GM23248 (cell line): ENCODE measurements at places on chromosomes 5 and 9.
A peak's percentile ranks its signal among the peaks of the same experiment; 100 is the strongest.

- H3K4me1 ChIP-seq = peaks cover 42% of the 10 kb centered on the region
- no peak overlapping the region for H3K27ac ChIP-seq
- H3K4me3 ChIP-seq = no peak overlapping the region
- DNase-seq = peak; percentile 50
- no peaks in the 10 kb centered on the region for H3K36me3 ChIP-seq
- H3K27me3 ChIP-seq = no peaks in the 10 kb centered on the region
Measured at GRCh38 chr9:13719446-13719845, 440.0 kb upstream of the MPDZ start.

- no peaks in the 10 kb centered on the region for H3K36me3 ChIP-seq
Measured at GRCh38 chr5:125154301-125155110, 408.1 kb upstream of the ZNF608 start.

DNA sequence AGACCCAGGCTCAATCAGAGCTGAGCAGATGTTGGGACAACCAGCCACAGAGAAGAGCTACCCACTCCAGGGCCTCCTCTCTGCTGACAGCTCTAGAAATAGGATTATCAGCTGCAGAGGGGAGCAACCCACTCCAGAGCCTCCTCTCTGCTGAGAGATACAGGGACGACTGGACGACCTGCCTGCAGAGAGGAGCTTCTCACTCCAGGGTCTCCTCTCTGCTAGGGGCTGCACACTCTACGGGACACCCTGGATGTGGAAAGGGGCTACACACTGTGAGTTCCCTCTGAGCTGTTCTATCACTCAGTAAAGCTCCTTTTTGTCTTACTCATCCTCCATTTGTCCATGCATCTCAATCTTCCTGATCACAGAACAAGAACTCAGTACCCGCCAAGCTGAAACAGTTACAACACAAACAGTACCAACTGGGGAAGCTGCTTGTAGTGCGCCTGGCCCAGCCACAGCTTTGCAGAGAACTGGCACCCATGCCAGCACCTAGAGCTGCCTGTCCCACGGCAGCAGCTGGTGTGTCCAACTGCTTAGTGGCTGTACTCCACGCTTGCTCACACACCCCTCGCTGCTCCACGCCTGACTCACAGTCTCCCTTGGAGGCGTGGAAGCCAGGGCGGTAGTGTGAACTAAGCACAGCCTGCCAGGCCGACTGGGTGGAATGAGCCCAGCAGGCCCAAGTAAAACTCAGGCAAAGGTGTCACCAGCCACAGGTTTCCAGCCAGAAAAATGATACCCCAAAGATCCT, 56.8 kb downstream of the PRELID2 start:
- no peak overlapping the region for H3K4me3 ChIP-seq
- no peaks in the 10 kb centered on the region for H3K36me3 ChIP-seq
- DNase-seq = no peak
- H3K27me3 ChIP-seq = no peaks in the 10 kb centered on the region

DNA sequence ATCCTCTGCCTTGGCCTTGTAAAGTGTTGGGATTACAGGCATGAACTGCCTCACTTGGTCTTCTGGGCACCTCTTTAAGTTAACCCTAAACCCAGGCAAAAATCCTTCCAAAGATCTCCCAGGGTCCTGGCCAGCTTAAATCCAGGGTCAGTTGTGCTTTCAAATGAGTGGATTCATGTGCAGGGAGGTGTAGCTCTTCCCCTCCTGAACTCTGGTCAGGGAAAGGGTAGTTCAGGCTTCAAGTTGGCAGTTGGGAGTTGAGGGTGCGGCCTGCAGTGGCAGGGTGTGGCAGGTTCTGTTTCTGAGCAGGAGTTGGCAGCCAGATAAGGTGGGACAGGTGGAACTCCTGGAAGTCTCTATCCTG, 3.6 kb downstream of the HNRNPAB start:
- no peak overlapping the region for H3K4me3 ChIP-seq
- H3K4me1 ChIP-seq = peaks cover 16% of the 10 kb centered on the region; the same call in 1 of the 2 replicates
- no peaks in the 10 kb centered on the region for H3K27me3 ChIP-seq
- H3K36me3 ChIP-seq = peaks cover 56% of the 10 kb centered on the region; the same call in 1 of the 2 replicates
- peak overlapping the region; percentile 11; the same call in 1 of the 2 replicates for H3K27ac ChIP-seq

GRCh38 chr9:1320051-1320557, 269.9 kb downstream of the DMRT2 start:
- H3K4me1 ChIP-seq = no peaks in the 10 kb centered on the region
- H3K27me3 ChIP-seq = peaks cover 16% of the 10 kb centered on the region; the same call in 1 of the 2 replicates
- H3K27ac ChIP-seq = no peak overlapping the region

- H3K4me1 ChIP-seq = no peaks in the 10 kb centered on the region
- no peaks in the 10 kb centered on the region for H3K36me3 ChIP-seq
- no peak overlapping the region for H3K27ac ChIP-seq
- no peaks in the 10 kb centered on the region for H3K27me3 ChIP-seq
- DNase-seq = no peak
- H3K4me3 ChIP-seq = no peak overlapping the region
Measured at GRCh38 chr5:1910861-1911772, 28.4 kb upstream of the IRX4 start.

GRCh38 chr5:78109891-78110324, 184.6 kb downstream of the AP3B1 start:
- no peak overlapping the region for H3K4me3 ChIP-seq
- H3K27ac ChIP-seq = no peak overlapping the region
- no peak for DNase-seq
- H3K4me1 ChIP-seq = no peaks in the 10 kb centered on the region
- H3K36me3 ChIP-seq = peaks cover 25% of the 10 kb centered on the region

- no peak overlapping the region for H3K27ac ChIP-seq
- H3K4me3 ChIP-seq = no peak overlapping the region
- H3K4me1 ChIP-seq = 0 out of 2 replicates have a peak, but pooled peaks cover 6% of the 10 kb centered on the region
Measured at GRCh38 chr5:58399951-58400350, 59.9 kb downstream of the PLK2 start.

DNA sequence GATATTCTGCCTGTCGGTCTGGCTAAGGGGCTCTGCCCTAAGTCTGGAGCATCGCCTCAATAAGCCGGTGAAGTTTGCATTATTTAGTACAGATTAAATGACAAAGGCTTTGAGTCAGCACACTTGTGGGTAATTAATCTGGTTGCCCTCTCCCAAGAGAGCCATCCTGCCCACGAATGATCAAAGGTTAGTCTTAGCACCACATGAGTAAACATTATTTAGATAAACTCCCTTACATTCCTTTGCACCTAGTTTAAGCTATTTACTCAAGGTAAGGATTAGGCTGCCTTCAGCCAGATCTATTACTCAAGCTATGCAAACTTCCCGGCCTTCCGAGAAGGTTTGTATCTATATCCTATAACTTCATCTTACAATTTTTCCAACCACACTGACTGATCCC, 572.1 kb downstream of the CHSY3 start:
- H3K27ac ChIP-seq = no peak overlapping the region
- H3K4me1 ChIP-seq = no peaks in the 10 kb centered on the region
- no peak overlapping the region for H3K4me3 ChIP-seq
- DNase-seq = no peak
- H3K27me3 ChIP-seq = no peaks in the 10 kb centered on the region
- H3K36me3 ChIP-seq = no peaks in the 10 kb centered on the region

DNA sequence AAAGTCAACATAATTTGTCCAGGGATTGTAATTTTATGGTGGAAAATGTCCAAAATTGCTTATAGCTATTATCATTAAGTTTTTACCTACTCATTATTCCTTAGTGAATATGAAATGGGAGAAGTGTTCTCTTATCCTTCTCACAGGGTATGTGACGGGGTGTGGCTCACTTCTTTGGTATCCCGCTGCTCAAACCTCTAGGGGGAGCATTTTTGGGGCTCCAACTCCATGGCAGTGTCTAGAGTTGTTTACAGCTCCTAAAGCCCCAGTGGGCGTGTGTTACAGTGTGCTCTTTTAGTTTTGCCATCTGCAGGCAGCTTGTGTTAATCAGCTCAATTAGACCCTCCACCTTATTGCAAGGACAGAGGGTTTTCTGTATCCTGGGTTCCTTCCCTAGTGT, 89.4 kb downstream of the CDKN2A start:
- no peak overlapping the region for H3K27ac ChIP-seq
- H3K4me3 ChIP-seq = no peak overlapping the region
- H3K4me1 ChIP-seq = 0 out of 2 replicates have a peak, but pooled peaks cover 4% of the 10 kb centered on the region
- H3K27me3 ChIP-seq = no peaks in the 10 kb centered on the region

- H3K4me1 ChIP-seq = no peaks in the 10 kb centered on the region
- no peak for DNase-seq
- no peak overlapping the region for H3K27ac ChIP-seq
Measured at GRCh38 chr9:113608082-113608685, 144.7 kb downstream of the RGS3 start.

GRCh38 chr5:25107853-25108252, 463.1 kb upstream of the CDH10 start:
- H3K27ac ChIP-seq = no peak overlapping the region
- no peaks in the 10 kb centered on the region for H3K27me3 ChIP-seq
- no peaks in the 10 kb centered on the region for H3K36me3 ChIP-seq
- no peak for DNase-seq
- no peak overlapping the region for H3K4me3 ChIP-seq
- H3K4me1 ChIP-seq = no peaks in the 10 kb centered on the region

DNA sequence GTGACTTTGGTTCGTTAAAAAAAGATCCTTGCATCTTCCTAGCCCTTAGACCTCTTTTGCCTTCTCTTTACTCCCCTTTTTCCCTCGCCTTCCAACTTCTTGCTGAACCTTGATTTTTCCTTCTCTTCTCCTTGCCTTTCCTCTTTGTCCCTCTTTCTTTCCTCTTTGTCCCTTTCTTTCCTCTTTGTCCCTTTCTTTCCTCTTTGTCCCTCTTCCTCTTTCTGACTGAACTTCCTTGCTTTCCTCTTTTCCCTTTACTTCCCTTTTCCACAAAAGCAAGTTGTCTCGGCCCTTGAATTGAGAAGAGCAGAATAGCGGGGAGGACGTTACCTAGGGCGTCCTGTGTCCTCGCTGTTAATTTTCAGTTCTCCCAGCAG, 1.4 kb upstream of the MLLT3 start:
- no peaks in the 10 kb centered on the region for H3K27me3 ChIP-seq
- H3K36me3 ChIP-seq = no peaks in the 10 kb centered on the region
- peak overlapping the region; percentile 91 for H3K4me3 ChIP-seq
- H3K27ac ChIP-seq = no peak overlapping the region

DNA sequence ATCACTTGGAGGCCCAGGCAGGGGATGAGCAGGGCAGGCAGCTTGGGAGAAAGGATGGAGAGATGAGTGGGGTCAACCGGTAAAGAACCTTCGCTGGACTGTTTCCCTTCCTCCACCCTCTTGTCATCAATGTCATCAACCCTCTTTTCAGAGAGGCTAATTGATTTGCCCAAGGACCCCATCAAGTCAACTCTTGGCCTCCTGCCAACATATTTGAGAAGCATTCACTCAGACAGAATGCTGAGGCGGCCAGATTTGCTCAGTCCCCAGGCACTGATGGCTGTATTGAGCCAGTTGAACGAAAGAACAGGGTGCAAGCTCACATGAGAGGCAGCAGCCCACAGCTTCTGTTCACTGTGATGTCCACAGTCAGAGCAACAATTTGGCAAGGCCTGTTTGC, 193.5 kb downstream of the RFK start:
- no peak for DNase-seq
- no peaks in the 10 kb centered on the region for H3K27me3 ChIP-seq
- H3K36me3 ChIP-seq = no peaks in the 10 kb centered on the region
- no peak overlapping the region for H3K4me3 ChIP-seq
